ENCODE measurements at places on chromosomes 3 and 15. TPM values are rescaled to one million over a fixed set of nuclear protein-coding genes. Genes with fewer than 3 reads are reported as not detected.
A peak's percentile ranks its signal among the peaks of the same experiment; 100 is the strongest.

DNA sequence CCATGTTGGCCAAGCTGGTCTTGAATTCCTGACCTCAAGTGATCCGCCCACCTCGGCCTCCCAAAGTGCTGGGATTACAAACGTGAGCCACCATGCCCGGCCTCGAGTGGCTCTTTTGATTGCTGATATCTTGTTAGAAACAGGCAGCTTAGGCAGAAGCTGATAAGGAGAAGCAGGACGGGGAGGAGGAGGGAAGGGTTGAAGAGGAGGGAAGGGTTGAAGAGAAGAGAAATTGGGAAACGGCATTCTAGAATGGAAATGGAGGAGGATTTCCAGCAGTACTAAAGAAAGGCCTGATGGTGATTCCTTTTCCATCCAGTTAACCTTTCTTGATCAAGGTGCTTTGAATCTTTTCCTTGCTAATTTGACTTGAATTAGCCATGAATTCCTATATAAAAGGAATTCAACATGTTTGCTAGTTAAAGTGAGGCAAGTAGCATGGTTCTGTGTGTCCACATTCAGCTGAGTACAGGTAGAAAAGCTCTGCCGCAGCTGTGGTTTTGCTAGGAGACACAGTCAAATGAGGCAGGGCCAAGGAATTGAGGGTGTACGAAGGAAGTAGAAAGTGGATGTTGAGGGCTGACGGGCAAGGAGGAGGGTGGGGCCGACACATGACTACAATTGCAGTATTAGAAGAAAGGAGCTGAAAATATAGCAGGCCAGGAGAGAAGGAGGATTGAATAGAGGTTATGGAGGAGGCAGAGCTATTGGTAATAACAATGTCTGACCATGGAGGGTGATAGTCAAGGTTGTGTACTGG is 27.2 kb upstream of the ATP1B3 start:
- no peak overlapping the region for H3K4me3 ChIP-seq
- H3K27ac ChIP-seq, result peak overlapping the region; percentile 1
- H3K27me3 ChIP-seq, result no peaks in the 10 kb centered on the region
- no peak for DNase-seq
- H3K36me3 ChIP-seq, result no peaks in the 10 kb centered on the region

- no peak for DNase-seq
- peaks cover 4% of the 10 kb centered on the region for H3K4me1 ChIP-seq
- no peaks in the 10 kb centered on the region for H3K27me3 ChIP-seq
- H3K36me3 ChIP-seq, result no peaks in the 10 kb centered on the region
- H3K4me3 ChIP-seq, result no peak overlapping the region
These were observed 72.8 kb downstream of the ITPR1 start for GRCh38 chr3:4565809-4566501.

GRCh38 chr3:123609063-123609462 is 24.2 kb upstream of the HACD2 start:
- H3K27me3 ChIP-seq, result no peaks in the 10 kb centered on the region
- no peaks in the 10 kb centered on the region for H3K4me1 ChIP-seq
- H3K36me3 ChIP-seq, result peaks cover 27% of the 10 kb centered on the region
- no peak overlapping the region for H3K4me3 ChIP-seq
- no peak overlapping the region for H3K27ac ChIP-seq

GRCh38 chr3:143309705-143310104 is 190.1 kb downstream of the CHST2 start:
- H3K27ac ChIP-seq, result no peak overlapping the region
- no peaks in the 10 kb centered on the region for H3K4me1 ChIP-seq
- H3K36me3 ChIP-seq, result no peaks in the 10 kb centered on the region
- no peak overlapping the region for H3K4me3 ChIP-seq

GRCh38 chr3:36893137-36893557 is 51.7 kb downstream of the TRANK1 start:
- H3K36me3 ChIP-seq, result peaks cover 44% of the 10 kb centered on the region
- no peak overlapping the region for H3K4me3 ChIP-seq
- no peak for DNase-seq
- no peaks in the 10 kb centered on the region for H3K27me3 ChIP-seq
- peaks cover 12% of the 10 kb centered on the region for H3K4me1 ChIP-seq

DNA sequence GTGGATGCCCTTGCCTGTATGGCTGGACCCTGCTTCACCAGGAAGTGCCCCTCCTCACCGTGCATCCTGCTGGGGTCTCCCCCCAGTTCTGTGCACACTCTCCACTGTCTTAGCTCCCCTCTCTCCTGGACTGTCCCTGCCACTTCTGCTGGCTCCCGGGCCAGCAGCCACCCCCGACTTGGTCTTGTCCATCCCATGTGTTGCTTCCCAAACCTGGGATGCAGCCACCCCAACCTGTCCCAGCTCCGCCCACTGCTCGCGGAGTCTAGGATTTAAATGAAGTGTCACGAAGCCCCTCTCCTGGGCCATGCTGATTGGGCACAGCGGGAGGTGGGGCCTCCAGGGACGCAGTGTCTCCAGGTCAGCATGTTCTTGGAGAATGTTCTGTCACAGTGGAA is 48.5 kb downstream of the PLXNA1 start:
- no peaks in the 10 kb centered on the region for H3K4me1 ChIP-seq
- no peak overlapping the region for H3K27ac ChIP-seq
- DNase-seq, result no peak
- H3K27me3 ChIP-seq, result no peaks in the 10 kb centered on the region

- no peak overlapping the region for H3K27ac ChIP-seq
- no peaks in the 10 kb centered on the region for H3K36me3 ChIP-seq
- no peak overlapping the region for H3K4me3 ChIP-seq
- H3K27me3 ChIP-seq, result no peaks in the 10 kb centered on the region
These were observed 871.2 kb downstream of the TUSC7 start for GRCh38 chr3:117580806-117581205.

DNA sequence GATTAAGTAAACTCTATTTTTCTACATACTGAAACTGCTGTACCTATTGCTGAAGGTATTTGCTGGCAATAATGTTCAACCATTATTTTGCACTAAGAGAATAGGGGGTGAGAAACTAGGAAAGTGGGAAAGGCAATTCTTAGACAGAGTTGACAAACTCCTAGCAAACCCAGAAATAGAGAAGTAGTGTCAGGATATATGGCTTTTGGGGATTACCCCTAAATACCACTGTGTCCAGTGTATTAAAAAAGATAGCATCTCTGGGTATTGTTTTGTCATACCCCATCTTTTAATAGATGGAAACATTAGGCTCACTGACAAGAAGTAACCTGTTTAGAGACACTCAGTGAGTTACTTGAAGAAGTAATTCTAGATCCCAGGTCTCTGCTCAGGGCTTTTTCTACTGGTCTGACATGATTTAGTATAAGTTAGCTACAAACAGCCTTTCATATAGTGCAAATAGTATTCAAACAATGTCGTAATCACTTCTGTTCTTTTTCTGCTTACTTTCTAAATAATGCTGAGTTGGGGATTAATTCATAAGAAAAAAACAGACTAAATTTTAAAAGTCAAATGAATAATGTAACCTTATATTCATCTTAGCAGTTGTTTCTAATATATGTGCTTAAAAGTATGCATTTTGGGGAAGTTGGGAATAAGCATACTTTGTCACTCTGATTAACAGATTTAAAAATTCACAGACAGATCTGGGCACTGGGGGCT is 107.2 kb downstream of the IL1RAP start:
- H3K27ac ChIP-seq, result no peak overlapping the region
- H3K36me3 ChIP-seq, result no peaks in the 10 kb centered on the region
- H3K4me3 ChIP-seq, result no peak overlapping the region
- no peak for DNase-seq
- no peaks in the 10 kb centered on the region for H3K4me1 ChIP-seq
- H3K27me3 ChIP-seq, result no peaks in the 10 kb centered on the region

DNA sequence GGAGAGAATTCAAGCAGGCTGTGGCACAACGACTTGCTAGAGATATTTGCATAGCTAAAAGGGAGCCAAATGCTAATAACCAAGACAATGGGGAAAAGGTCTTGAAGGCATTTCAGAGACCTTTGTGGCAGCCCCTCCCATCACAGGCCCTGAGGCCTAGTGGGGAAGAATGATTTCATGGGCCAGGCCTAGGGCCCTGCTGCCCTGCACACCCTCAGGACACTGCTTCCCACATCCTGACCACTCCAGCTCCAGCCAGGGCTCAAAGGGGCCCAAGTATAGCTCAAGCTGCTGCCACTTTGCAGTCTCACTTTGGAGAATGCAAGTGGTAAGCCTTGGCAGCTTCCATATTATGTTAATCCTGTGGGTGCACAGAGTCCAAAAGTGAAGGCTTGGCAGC is 21.5 kb upstream of the PTPN23 start:
- no peak overlapping the region for H3K27ac ChIP-seq
- H3K4me1 ChIP-seq, result peaks cover 2% of the 10 kb centered on the region
- no peaks in the 10 kb centered on the region for H3K27me3 ChIP-seq
- no peaks in the 10 kb centered on the region for H3K36me3 ChIP-seq

GRCh38 chr3:151599103-151599672 is 134.5 kb upstream of the AADACL2 start:
- no peak overlapping the region for H3K27ac ChIP-seq
- H3K27me3 ChIP-seq, result no peaks in the 10 kb centered on the region
- no peak overlapping the region for H3K4me3 ChIP-seq
- H3K36me3 ChIP-seq, result no peaks in the 10 kb centered on the region

DNA sequence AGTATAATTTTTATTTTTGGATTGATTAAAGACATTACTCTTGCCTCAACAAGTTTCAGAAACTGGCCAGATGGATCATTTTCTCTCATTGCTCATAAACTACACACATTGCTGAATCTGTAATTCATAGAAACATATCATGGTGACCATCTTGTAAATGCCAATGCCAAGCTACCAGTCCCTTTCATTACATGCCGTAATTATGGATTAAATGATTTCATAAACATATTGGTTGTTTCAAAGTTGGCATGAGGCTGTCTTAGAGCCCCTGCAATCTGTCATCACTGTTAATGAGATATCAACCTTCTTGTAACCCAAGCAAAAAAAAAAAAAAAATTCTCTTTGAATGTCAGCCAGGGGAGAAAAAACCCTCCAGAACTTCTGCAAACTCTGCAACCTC is 112.2 kb downstream of the DCLK3 start:
- H3K4me1 ChIP-seq, result no peaks in the 10 kb centered on the region
- DNase-seq, result no peak
- H3K4me3 ChIP-seq, result no peak overlapping the region
- H3K27me3 ChIP-seq, result no peaks in the 10 kb centered on the region

DNA sequence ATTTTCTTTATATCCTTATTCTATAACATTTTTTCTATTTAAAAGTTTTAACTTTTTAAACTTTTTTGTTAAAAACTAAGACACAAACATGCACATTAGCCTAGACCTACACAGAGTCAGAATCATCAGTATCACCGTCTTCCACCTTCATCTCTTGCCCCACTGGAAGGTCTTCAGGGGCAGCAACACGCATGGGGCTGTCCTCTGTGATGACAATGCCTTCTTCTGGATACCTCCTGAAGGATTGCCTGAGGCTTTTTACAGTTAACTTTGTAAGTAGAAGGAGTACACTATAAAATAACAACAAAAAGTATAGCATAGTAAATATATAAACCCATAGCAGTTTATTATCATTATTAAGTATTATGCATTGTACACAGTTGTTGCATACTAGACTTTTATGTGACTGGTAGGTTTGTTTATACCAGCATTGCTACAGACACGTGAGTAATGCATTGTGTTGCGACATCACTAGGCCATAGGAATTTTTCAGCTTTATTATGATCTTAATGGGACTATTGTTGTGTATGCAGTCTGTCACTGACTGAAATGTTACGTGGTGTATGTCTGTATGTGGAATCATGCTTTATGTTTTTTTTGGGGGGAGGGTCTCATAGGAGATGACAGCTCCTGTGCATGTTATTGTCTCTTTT is 18.2 kb downstream of the ATP1B3 start:
- H3K36me3 ChIP-seq, result peaks cover 17% of the 10 kb centered on the region
- no peak for DNase-seq
- no peaks in the 10 kb centered on the region for H3K4me1 ChIP-seq
- no peak overlapping the region for H3K27ac ChIP-seq

GRCh38 chr3:60178931-60179653 is 1072.2 kb downstream of the FHIT start:
- DNase-seq, result no peak
- H3K36me3 ChIP-seq, result no peaks in the 10 kb centered on the region
- H3K27ac ChIP-seq, result no peak overlapping the region
- H3K4me3 ChIP-seq, result no peak overlapping the region

- peaks cover 12% of the 10 kb centered on the region for H3K4me1 ChIP-seq
- H3K27me3 ChIP-seq, result peaks cover 13% of the 10 kb centered on the region
- peak overlapping the region; percentile 76 for H3K4me3 ChIP-seq
- DNase-seq, result no peak
These were observed 481 bp downstream of the ADAMTS17 start for GRCh38 chr15:100341239-100341749.

GRCh38 chr15:80183886-80184285 is 31.1 kb downstream of the FAH start:
- H3K27ac ChIP-seq, result no peak overlapping the region
- no peak for DNase-seq
- H3K4me1 ChIP-seq, result peaks cover 16% of the 10 kb centered on the region
- H3K36me3 ChIP-seq, result peaks cover 36% of the 10 kb centered on the region
- H3K4me3 ChIP-seq, result no peak overlapping the region

GRCh38 chr15:56923174-56923591 is 4.7 kb downstream of the TCF12 start:
- no peaks in the 10 kb centered on the region for H3K27me3 ChIP-seq
- DNase-seq, result no peak
- no peak overlapping the region for H3K4me3 ChIP-seq
- peak overlapping the region; percentile 11 for H3K27ac ChIP-seq
- no peaks in the 10 kb centered on the region for H3K36me3 ChIP-seq
- no peaks in the 10 kb centered on the region for H3K4me1 ChIP-seq

- no peaks in the 10 kb centered on the region for H3K4me1 ChIP-seq
- no peak overlapping the region for H3K4me3 ChIP-seq
- no peak overlapping the region for H3K27ac ChIP-seq
- no peaks in the 10 kb centered on the region for H3K36me3 ChIP-seq
- DNase-seq, result no peak
- H3K27me3 ChIP-seq, result no peaks in the 10 kb centered on the region
These were observed 7.5 kb downstream of the CDC25A start for GRCh38 chr3:48180531-48181253.

DNA sequence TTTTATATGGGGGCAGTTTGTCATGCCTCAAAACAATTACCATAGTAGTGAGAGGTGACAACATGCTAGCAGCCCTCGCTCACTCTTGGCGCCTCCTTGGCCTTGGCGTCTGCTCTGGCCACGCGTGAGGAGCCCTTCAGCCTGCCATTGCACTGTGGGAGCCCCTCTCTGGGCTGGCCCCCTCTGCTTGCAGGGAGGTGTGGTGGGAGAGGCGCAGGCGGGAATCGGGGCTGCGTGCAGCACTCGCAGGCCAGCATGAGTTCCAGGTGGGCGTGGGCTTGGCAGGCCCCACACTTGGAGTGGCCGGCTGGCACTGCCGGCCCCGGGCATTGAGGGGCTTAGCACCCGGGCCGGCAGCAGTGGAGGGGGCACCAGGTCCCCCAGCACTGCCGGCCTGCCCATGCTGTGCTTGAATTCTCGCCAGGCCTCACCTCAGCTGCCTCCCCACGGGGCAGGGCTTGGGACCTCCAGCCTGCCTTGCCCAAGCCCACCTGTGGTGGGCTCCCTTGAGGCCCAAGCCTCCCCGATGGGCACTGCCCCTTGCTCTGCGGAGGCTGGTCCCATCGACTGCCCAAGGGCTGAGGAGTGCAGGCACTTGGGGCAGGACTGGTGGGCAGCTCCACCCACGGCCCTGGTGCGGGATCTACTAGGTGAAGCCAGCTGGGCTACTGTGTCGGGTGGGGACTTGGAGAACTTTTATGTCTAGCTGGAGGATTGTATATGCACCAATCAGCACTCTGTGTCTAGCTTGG is 38.8 kb upstream of the EIF5A2 start:
- H3K27ac ChIP-seq, result no peak overlapping the region
- no peaks in the 10 kb centered on the region for H3K27me3 ChIP-seq

The DPPA4 gene
- not detected for total RNA-seq

The SLC30A4 gene
- 2.8 TPM for total RNA-seq

The CX3CR1 gene
- 0.12 TPM for total RNA-seq

The SLC28A1 gene
- total RNA-seq, result 0.26 TPM

The KLF15 gene
- total RNA-seq, result 49.7 TPM

The ADGRG7 gene
- not detected for total RNA-seq

The ALDH1A3 gene
- total RNA-seq, result 1.3 TPM

The MYL3 gene
- 7,226 TPM for total RNA-seq

The RGMA gene
- total RNA-seq, result 33.8 TPM

The PRR23C gene
- total RNA-seq, result not detected

The PLSCR5 gene
- total RNA-seq, result not detected

The BSN gene
- total RNA-seq, result 0.59 TPM

Data from heart right ventricle (tissue), 16 donors.